ENCODE measurements at places on chromosomes 12 and 14. TPM values are rescaled to one million over a fixed set of nuclear protein-coding genes. Genes with fewer than 3 reads are reported as not detected.

- DNase-seq: no peak
Observed at GRCh38 chr14:59638885-59639284, 62.3 kb upstream of the CCDC175 start.

GRCh38 chr12:54383041-54383609 lies 1.4 kb downstream of the ZNF385A start:
- DNase-seq: no peak

DNA sequence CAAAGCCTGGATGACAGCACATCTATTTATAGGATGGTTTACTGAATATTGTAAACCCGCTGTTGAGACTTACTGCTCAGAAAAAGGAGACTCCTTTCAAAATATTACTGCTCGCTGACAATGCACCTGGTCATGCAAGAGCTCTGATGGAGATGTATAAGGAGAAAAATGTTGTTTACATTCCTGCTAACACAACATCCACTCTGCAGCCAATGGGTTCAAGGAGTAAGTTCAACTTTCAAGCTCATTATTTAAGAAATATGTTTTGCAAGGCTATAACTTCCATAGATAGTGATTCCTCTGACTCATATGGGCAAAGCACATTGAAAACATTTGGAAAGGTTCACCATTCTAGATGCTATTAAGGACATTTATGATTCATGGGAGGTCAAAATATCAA lies 201.7 kb downstream of the SNAPC1 start:
- DNase-seq: no peak

The SDR9C7 gene
- not detected for total RNA-seq

All from tibial nerve (tissue), 4 donors.